Kidney (tissue), 22 donors: ENCODE measurements at places on chromosomes 11 and 22.

- no peak for DNase-seq
- no peak overlapping the region for H3K4me3 ChIP-seq
- H3K4me1 ChIP-seq, result no peaks in the 10 kb centered on the region
- no peaks in the 10 kb centered on the region for H3K27me3 ChIP-seq
- no peaks in the 10 kb centered on the region for H3K36me3 ChIP-seq
Measured at GRCh38 chr11:12547953-12548650, 126.1 kb upstream of the TEAD1 start.

DNA sequence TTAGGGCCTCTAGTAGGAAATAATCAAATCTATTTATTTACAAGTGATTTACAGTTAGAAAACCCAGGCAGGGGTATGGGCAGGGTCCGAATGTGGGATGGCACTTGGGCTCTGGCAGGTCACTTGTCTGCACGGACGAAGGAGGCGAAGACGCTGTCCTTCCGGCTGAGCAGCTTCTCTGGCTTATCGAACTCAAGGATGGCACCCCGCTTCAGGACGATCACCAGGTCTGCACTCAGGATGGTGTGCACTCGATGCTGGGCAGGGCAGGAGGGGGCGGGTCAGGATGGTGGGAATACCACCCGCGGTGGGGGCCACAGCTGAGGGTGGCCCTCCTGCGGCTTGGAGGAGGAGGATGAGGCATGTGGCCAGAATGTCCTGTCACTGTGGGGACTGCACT is 4.4 kb upstream of the KCNJ11 start:
- DNase-seq, result no peak
- no peaks in the 10 kb centered on the region for H3K4me1 ChIP-seq
- H3K27ac ChIP-seq, result no peak overlapping the region
- no peaks in the 10 kb centered on the region for H3K36me3 ChIP-seq

DNA sequence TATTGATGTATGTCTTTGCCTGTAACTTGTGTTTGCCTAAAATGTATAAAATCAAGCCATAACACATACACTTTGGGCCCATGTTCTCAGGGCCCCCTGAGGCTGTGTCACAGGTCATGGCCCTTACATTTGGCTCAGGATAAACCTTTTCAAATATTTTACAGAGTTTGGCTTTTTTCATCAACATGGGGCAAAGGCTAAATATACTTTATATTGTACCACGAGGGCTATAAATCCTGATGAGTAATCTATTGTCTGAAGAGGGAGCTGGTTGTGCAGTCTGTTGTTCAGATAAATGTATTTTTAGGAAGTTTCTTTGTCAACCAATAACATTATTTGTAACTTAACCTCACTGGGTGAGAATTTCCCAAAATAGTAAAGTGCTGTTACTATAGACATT is 404.6 kb upstream of the DDI1 start:
- no peak overlapping the region for H3K27ac ChIP-seq
- no peak for DNase-seq
- no peaks in the 10 kb centered on the region for H3K36me3 ChIP-seq
- no peak overlapping the region for H3K4me3 ChIP-seq
- no peaks in the 10 kb centered on the region for H3K27me3 ChIP-seq

- no peaks in the 10 kb centered on the region for H3K4me1 ChIP-seq
- no peak overlapping the region for H3K4me3 ChIP-seq
- H3K27me3 ChIP-seq, result no peaks in the 10 kb centered on the region
- no peaks in the 10 kb centered on the region for H3K36me3 ChIP-seq
Measured at GRCh38 chr11:120795185-120795584, 228.7 kb upstream of the TBCEL start.

DNA sequence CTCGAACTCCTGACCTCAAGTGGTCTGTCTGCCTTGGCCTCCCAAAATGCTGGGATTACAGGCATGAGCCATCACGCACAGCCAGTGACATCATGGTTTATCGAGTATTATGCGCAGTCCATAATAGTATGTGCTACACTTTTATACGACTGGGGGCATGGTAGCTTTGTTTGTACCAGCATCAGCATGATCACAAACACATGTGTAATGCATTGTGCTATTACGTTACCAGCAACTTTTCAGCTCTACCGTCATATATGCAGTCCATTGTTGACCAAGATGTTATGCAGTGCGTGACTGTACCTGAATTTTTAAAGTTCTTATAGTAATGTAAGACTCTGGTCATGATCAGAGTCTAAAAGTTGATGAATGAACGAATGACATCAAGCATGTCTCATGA is 67.9 kb downstream of the ZC3H12C start:
- no peaks in the 10 kb centered on the region for H3K27me3 ChIP-seq
- H3K27ac ChIP-seq, result no peak overlapping the region
- H3K4me3 ChIP-seq, result no peak overlapping the region

DNA sequence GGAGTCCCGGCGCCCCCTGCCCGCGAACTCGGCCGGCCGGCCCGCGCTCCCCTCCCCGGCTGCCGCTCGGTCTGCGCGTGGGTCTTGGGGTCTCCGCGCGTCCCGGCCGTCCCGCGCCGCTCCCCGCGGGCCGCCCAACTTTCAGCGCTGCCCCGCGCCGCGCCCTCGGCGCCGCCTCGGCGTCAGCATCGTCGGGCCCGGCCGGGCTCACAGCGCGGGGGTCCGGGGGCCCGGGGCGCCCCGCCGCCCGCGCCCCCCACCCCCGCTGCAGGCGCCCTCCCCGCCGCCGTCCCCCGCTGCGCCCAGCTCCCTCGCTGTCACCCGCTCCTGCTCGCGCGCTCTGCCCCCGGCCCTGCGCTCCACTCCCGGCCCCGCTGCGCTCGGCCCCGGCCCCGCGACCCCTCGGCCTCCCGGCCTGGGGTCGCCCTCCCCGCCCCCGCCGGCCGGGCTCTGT is at the start of gene KCNJ4:
KCNJ4 (minus strand) TSS at position 124 of the 454 bp plus-strand sequence. CDS start 27,067 bp downstream, outside the sequence.
- H3K4me3 ChIP-seq, result no peak within 1 kb of the TSS
- DNase-seq, result no peak
- no peak within 1 kb of the TSS for H3K27ac ChIP-seq
- H3K27me3 ChIP-seq, result peaks cover 12% of the 10 kb centered on the region
- no peaks in the 10 kb centered on the region for H3K4me1 ChIP-seq
- no peaks in the 10 kb centered on the region for H3K36me3 ChIP-seq

GRCh38 chr11:77377734-77378133 is 76.2 kb upstream of the GDPD4 start:
- peaks cover 4% of the 10 kb centered on the region for H3K36me3 ChIP-seq
- H3K4me1 ChIP-seq, result peaks cover 6% of the 10 kb centered on the region
- no peak overlapping the region for H3K27ac ChIP-seq
- no peak overlapping the region for H3K4me3 ChIP-seq

GRCh38 chr11:42589286-42589685 is 722.5 kb upstream of the API5 start:
- no peaks in the 10 kb centered on the region for H3K4me1 ChIP-seq
- no peaks in the 10 kb centered on the region for H3K27me3 ChIP-seq
- DNase-seq, result no peak

- H3K27me3 ChIP-seq, result no peaks in the 10 kb centered on the region
- H3K36me3 ChIP-seq, result no peaks in the 10 kb centered on the region
- H3K4me3 ChIP-seq, result no peak overlapping the region
- H3K27ac ChIP-seq, result no peak overlapping the region
- DNase-seq, result no peak
Measured at GRCh38 chr11:61630089-61630488, 49.2 kb upstream of the SYT7 start.

- no peaks in the 10 kb centered on the region for H3K36me3 ChIP-seq
- peak; percentile 29 for DNase-seq
- no peaks in the 10 kb centered on the region for H3K4me1 ChIP-seq
- no peak overlapping the region for H3K27ac ChIP-seq
Measured at GRCh38 chr22:44037519-44038375, 13.6 kb downstream of the PARVB start.

DNA sequence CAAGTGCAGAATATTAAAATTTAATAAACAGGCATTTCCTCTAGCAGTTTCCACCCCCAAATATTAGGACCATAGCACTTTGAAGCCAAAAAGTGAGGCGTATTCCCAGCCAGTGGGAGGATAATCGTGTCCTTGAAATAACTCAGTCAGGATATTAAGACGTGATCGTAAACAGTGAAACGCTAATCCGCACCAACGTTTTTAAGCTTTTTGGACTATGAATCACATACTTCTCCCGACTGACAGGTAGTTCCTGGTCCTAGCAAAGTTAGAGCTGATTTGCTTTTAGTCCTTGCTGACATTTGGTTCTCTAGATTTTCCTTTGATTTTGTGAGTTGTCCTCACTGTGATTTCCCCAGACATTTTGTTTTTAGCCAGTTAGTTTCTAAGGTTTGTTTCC is 197.1 kb upstream of the ARHGAP20 start:
- no peaks in the 10 kb centered on the region for H3K4me1 ChIP-seq
- H3K4me3 ChIP-seq, result no peak overlapping the region
- no peaks in the 10 kb centered on the region for H3K36me3 ChIP-seq
- DNase-seq, result no peak

DNA sequence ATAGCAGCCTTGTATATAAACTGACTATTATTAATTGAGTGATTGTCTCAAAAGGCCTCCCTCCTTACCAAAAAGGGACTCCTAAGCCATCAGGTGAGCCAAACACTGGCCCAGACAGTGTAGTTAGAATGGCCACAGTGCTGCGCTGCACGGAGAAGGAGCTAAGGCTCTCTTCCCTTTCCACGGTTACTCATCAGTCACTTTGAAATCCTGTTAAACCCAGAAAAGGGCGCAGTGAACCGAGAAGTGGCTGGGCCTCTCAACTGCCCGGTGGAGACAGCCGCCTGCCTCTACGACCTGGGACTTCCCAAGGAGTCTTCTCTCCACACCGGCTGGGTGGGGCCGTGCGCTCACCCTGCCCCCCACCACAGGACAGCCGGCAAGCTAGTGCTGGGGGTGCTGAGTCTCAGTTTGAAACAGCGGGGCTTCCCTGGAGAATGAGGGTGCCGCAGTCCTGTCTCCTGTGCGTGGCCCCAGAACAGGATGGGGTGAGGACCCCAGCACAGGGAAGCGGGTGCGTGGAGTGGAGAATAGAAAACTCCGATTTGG is 1.3 kb downstream of the MYH9 start:
- H3K27ac ChIP-seq, result peak overlapping the region; percentile 99
- H3K4me1 ChIP-seq, result peaks cover 20% of the 10 kb centered on the region
- peak overlapping the region; percentile 96 for H3K4me3 ChIP-seq
- peak; percentile 87 for DNase-seq
